ENCODE measurements at places on chromosomes 3 and 15. TPM values are rescaled to one million over a fixed set of nuclear protein-coding genes. Genes with fewer than 3 reads are reported as not detected.

DNA sequence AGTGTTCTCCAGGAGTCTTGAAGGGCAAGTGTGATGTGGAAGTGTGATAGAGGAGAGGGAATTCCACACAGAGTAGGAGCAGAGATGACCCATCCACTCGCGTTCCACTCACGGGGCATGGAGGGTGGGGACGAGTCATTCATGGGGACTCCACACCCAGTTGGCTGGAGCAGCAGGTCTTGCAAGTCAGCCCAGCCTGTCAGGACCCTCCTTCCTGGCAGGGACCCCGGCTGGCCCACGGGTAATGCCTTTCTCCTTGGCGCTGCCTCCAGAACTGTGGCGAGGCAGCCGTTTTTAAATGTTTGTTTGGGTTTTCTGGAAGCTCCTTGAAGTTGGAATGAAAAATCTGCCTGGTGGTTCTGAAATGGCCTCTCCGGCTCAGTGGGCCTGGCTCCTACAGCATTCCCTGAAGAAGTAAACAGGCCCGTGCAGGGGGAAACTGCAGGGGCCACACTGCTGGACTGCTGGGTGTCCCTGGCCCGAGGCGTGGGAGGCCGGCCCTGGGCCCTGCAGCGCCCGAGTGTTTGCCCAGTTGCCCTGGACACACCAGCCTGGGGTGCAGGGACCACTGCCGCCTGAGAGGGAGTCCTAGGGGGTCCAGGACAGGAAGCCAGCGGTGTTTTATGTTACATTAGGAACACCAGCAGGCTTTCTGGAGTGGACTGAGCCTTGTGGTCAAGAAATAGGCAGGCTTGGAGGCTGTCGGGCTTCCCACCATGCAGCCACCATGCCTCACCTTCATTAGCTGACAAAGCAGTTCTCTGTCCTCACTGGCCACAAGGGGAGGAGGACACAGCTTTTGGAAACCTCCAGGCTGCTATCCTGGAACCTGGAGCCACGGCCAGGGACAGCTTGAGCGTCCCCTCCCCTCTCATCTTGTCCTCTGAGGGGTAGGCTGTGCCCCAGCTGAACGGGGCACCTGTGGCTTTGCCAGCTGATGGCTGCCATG is 61.3 kb downstream of the CEMIP start:
- no peak for DNase-seq

The CLDN16 gene
- total RNA-seq, result 0.37 TPM

DNA sequence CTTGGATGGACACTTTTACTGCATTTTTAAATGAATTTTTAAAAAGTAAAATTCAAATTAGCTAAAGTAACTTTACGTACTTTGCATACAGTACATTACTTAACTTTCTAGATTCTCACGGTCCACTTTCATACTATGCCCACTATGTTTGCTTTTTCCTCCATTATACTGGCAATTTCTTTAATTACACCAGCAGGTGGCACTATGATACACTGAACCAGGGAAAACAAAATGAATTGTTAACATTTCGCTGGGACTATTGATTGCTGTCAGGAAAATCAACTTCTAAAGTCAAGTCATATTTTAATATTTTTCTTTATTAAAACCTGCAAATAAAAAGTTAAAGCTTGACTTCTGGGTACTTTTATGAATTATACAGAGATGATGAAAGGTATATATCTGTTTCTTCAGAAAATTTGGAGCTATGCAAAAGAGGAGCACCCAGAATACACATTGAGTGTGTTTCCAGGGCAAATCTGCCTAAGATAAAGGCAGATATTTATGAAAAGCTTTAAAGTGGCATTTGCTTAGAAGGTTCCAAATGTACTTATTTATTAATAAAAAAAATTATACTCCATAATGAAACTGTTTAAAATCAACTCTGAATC is 21.8 kb upstream of the POU1F1 start:
- DNase-seq, result no peak

- no peak for DNase-seq
These were observed 76.2 kb downstream of the CCK start for GRCh38 chr3:42189736-42190135.

GRCh38 chr15:31448635-31448979 is 122.0 kb downstream of the KLF13 start:
- no peak for DNase-seq

The NAALADL2 gene
- total RNA-seq, result 77.5 TPM

GRCh38 chr3:171770689-171771620 is 39.3 kb downstream of the PLD1 start:
- DNase-seq, result peak; percentile 78

The NLGN1 gene
- total RNA-seq, result 51.8 TPM

The TRAT1 gene
- total RNA-seq, result 0.95 TPM

- no peak for DNase-seq
These were observed 1686.7 kb downstream of the SI start for GRCh38 chr3:163391407-163392181.

The LHFPL4 gene
- total RNA-seq, result 0.58 TPM

- no peak for DNase-seq
These were observed 171.4 kb downstream of the NSUN3 start for GRCh38 chr3:94234177-94234788.

The SLC9C1 gene
- 1.9 TPM for total RNA-seq

The DUOX2 gene
- total RNA-seq, result 1.5 TPM

- no peak for DNase-seq
These were observed 430.7 kb upstream of the RBMS3 start for GRCh38 chr3:28850186-28850585.

The SORD gene
- 6.8 TPM for total RNA-seq

DNA sequence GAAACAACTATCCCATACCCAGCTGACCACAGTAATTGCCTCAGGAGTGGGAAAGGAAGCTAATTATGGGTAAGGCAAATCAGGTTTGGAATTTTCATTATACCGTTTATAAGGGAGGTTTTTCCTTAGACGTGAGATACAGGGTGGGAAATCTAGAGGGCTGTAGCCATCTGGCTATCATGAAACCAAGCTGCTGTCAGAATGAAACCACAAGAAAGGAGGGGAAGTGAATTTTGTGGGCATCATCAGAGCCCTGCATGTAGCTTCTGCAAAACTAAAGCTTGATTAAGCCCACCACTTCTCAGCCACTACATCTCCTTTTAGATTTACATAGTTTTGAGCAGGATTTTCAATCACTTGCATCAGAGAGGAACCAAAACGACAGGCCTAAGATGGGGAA is 893.5 kb downstream of the TUSC7 start:
- no peak for DNase-seq

The CHP1 gene
- 53.3 TPM for total RNA-seq

- no peak for DNase-seq
These were observed 611 bp upstream of the LINGO1 start for GRCh38 chr15:77633134-77633912.

DNA sequence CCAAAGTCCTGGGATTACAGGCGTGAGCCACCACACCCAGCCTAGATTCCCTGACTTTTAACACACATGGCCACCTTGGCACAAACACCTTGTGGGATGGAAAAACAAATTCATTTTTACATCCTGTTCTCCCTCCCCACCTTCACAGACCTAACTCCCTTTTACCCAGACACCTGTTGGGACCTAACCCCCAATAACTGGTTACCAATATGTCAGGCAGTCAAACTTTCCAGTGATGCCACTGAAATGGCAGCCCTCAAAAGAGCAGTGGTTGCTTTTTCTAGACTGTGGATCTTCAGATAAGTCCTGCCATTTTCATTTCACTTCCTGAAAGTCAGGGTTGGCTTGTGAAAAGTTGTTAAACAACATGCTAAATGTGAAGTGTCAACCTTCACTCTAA is 34.9 kb downstream of the SIN3A start:
- DNase-seq, result no peak

DNA sequence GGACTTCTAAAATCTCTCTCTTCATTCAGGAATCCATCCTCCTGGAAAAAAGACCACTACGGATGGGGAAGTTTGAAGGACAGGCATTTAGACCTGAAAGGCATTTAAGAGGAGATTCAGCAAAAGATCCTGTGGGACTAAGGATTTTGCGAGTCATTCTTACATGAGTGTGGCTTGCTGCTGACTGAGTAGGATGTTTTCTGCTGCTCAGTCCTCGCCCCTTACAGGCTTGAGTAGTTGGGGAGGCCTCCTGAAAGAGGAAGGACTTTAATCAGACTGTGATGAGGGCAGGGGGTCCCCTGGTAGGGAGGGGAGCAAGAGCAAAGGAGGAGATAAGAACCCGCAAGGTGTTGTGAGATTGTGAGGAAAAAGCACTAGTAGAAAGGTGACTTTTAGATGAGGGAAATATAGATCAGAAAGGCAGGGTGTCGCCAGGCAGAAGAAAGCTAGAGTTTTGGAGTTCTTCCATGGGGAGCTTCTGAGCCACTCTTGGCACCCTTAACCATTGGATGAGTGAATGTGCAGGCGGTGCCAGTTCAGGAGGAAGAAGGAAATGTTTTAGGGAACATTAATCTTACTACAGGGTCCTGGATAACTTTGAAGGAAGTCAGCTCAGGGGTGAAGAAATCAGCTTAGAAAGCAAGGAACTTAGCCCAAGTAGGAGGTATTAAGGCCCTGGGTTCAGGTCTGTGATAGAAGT is 171.1 kb downstream of the RORA start:
- no peak for DNase-seq

Measured in urinary bladder (tissue), 4 donors.